ENCODE measurements at places on chromosomes 6 and 20.

GRCh38 chr6:44967481-44967880 is 360.6 kb upstream of the RUNX2 start:
- DNase-seq = no peak

- DNase-seq = no peak
Measured at GRCh38 chr6:44407951-44408670, 20.6 kb downstream of the CDC5L start.

DNA sequence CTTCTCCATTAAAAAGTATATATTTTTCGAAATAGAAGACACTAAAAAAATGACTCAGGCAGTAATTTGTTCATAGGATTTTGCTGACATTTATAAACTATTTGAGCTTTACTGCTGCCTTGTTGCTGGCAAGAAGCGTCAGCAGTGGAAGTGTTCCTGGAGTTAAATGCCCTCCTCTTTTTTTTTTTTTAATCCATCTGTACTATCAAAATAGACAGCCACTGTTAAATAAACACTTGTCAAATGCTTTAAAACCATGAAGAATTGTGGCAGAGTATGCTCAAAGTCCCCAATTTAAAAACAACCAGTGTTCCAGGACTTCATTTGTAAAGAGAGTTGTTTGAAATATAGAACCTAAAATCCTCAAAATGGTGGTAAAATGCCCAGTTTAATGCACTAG is 253.8 kb downstream of the NKAIN2 start:
- no peak for DNase-seq

DNA sequence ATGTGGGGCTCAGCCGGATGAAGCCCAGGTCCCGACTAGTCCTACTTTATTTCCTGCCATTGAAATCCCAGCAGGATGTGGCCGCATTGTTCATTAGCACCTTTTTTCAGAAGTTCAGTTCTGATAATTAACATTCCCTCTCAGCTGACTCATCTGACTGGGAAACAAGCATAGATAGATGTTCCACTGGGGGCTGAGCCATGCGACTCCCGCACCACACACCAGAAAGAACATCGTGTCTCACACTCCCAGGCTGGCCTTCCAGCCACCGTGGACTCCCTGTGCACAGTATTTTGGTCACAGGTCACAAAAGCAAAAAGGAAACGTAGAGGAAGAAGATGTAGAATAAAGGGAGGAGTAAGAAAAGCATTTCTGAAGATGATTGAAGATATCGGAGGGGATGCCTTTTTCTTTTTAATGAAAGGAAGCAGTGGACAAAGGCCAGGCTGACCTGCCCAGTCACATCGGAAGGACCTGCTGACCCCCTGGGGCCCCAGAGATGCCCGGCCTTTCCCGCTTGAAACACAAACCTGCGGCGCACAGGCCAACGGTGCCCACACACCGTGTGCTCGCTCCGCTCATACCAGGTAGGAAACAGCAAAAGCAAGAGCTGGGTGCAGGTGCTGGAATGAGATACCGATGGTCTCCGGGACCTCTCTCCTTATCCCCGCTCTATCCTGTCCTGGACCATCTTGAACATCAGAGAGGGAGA is 11.8 kb downstream of the RPS6KA2 start:
- no peak for DNase-seq

DNA sequence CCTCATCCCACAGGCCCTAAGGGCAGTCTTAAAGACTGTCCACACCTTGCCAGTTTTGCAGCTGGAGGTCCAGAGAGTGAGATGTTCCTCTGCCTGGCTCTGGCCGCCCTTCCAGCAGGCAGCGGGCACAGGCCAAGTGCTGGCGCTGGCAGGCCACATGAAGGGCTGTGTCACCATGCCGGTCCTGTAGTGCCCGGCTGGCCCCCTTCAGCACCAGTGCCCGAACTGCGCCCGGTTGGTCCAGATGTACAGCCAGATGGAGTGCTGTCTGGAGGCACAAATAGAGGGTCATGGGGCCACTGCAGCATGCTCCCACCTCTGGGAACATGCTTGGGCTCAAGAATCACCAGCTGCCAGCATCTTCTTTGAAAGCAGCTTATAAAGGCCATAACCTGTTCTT is 3.8 kb downstream of the NFKBIE start:
- no peak for DNase-seq

- peak; percentile 87 for DNase-seq
Measured at GRCh38 chr6:166381733-166382499, 824 bp downstream of the MPC1 start.

- no peak for DNase-seq
Measured at GRCh38 chr6:11424395-11425034, 113.0 kb upstream of the TMEM170B start.

DNA sequence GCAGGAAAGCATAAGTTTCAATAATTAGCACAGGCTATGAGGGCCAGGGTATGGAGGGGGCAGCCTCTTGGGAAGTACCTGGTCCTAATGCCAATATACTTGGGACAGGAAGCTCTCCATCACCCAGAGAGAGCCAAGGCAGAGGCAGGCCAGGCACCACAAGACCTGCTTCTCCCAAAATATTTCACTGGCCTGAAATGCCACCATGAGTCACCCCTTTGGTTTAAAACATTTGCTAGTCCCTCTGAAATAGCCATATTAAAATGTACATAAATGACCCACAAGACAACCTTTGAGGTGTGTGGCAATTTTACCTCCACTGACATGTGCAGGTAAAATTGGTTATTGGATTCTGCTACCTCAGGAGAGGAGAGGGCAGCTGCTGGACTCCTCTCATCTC is 23.4 kb upstream of the SCUBE3 start:
- no peak for DNase-seq
